ENCODE measurements at places on chromosomes 16 and 17.
A peak's percentile ranks its signal among the peaks of the same experiment; 100 is the strongest.

DNA sequence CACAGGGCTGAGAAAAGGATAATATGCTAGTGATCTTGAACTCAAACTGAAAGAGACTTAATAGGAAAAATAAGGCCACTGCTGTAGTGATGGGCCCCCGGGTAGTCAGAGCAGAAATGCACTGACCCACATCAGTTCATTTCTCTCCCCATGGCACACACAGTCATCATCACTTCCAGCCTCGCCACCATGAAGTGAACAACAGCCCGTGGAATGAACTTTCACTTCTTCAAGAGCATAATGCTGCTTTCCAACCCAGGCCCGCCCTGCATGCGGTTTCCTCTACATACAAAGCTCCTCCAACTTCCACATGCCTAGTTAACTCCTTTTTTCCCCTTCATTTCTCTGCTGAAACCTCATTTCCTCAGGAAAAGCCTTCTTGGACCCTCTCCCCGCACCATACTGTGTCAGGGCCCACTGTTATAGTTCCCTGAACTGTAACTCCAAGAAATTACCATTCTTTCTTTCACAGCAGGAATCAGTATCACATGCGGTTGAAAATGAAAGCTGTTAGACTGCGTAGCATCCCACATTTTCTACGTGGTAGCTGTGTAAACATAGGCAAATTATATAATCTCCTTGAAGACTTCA is 65.8 kb upstream of the SMIM36 start:
- no peak for DNase-seq

- no peak for DNase-seq
Observed at GRCh38 chr17:79776376-79777119, 1.4 kb upstream of the CBX2 start.

DNA sequence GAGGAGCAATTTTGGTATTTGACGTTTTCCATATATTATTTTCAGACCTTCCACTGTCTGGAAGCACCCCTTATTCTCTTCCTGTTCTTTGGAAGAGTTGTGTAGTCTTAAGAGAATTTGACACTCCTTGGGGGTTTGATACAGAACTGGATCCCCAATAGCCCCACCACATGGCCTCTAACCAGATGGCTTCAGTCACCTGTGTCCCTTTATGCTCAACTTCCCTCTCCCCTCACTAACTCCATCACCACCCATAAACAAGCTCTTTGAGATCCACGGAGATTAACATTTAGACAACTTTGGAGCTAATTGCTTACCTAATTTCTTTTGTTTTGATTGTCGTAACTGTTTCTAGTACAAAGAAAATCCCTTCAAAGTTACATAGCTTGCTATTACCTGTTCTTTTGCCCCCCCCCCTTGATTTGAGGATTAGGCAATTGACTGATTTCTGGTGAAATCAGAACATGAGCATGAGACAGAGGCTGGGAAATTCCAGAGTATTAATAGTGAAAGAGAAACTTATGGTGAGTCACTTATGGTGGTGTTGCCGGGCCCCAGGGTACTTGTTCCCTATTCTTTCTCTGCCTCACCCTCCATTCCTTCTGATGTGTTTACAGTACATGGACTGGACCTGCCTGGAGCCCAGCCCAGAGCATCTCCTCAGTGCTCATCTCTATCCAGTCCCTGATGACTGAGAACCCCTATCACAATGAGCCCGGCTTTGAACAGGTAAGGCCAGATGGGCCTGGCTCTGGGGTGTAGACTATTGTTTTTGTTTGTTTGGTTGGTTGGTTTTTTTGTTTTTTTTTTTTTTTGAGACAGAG is 7.5 kb downstream of the UBE2Z start:
- peak; percentile 47 for DNase-seq

- DNase-seq, result no peak
Observed at GRCh38 chr17:3529817-3530741, 27.5 kb downstream of the TRPV3 start.

DNA sequence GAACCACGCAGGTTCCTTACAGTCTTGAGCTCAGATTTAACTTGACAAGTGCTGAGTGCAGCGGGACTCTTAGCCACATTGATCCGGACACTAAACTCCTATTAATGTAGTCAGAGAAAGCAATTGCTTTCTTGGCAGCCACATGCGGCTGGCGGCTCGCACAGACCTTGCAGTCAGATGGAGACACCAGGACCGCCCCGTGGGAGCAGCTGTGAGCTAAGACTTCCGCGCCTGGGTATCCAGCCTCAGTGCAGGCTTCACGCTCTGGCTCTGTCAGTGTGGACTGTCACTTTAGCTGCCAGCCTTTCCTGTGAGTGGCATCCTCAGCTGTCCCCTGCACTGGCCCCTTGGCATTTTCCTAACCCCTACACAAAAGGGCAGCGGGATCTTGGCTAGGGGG is 80.9 kb upstream of the NLRP1 start:
- no peak for DNase-seq

DNA sequence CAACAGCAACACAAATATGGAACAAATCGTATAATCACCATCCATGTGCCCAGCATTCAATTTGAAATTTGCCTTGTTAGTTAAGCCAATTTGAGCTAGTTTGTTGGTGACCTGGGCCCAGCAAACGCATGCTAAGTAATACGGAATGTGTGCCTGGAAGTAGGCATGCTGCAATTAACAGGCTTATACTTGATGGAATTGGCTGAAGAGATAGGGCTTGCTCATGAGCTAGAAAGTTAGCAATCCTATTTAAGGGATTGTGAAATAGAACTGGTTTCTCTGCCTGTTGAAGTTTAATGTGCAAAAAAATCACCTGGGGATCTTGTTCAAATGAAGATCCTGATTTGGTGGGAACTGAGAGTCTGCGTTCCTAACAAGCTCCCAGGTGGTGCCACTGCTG is 8.5 kb upstream of the LPO start:
- DNase-seq, result no peak

GRCh38 chr16:56643080-56643778 is 4.8 kb downstream of the MT1A start:
- no peak for DNase-seq

- DNase-seq, result no peak
Observed at GRCh38 chr17:56793957-56794356, 39.8 kb downstream of the C17orf67 start.

DNA sequence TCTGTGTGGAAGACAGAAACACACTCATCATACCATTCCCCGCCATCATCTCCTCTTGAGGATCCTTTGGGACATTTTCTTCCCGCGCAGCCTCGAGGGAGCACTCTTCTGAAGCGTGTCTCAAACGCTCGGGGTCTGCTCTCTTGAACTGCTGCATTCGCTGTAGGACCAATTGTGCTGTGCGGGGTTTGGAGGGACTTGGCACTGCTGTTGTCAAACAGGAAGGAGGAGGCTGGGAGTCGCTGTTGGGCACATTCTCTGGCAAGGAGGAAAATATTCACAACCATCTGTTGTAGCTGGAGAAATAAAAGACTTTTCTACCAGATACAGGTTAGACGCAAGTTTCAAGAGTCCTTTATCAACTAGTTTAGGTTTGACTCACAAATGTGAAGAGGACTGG is 5.0 kb downstream of the SLX4 start:
- no peak for DNase-seq

- DNase-seq, result no peak
Observed at GRCh38 chr16:21622545-21622944, 23.2 kb downstream of the METTL9 start.

GRCh38 chr17:53721101-53721500 is 101.6 kb upstream of the KIF2B start:
- no peak for DNase-seq

GRCh38 chr16:1543085-1543896 is 9.8 kb downstream of the TMEM204 start:
- DNase-seq, result no peak

DNA sequence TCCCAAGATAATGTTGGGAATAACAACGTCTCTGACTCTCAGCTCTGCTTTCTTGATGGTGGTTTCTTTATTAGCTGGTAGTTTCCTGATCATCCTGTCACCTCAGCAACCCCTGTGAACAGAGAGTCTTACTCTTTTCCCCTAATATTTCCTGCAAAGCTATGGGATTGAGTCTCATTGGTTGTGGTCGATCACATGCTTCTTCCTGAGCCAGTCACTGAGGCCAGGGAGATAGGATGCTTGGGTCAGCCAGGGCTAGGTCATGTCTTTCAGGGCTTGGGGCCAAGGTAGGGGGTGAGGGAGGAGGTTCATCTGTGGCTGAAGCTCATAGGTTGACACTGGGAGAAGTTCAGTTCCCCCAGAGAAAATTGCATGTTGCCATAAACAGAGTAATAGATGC is 114.3 kb downstream of the ABCC1 start:
- no peak for DNase-seq

- no peak for DNase-seq
Observed at GRCh38 chr16:29825145-29826044, 5.1 kb downstream of the MVP start.

DNA sequence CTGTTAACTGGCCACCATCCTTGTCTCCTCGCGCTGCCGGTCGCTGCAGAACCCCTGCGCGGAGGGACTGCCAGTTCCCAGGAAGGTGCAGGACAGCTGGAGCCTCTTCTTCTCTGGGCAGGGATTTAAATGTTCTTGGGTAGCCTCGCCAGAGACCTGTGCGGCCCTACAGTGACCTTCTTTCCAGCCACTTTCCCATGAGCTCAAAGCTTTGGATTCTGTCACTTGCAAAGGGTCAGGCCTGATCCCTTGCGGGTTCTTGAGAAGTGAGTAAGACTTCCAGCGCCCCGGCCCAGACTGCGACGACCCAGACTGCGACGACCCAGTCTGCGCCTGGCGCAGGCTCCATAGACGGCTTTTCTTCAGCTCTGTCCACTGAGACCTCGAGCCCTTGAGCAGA is 1.4 kb upstream of the SLFN5 start:
- DNase-seq, result no peak

DNA sequence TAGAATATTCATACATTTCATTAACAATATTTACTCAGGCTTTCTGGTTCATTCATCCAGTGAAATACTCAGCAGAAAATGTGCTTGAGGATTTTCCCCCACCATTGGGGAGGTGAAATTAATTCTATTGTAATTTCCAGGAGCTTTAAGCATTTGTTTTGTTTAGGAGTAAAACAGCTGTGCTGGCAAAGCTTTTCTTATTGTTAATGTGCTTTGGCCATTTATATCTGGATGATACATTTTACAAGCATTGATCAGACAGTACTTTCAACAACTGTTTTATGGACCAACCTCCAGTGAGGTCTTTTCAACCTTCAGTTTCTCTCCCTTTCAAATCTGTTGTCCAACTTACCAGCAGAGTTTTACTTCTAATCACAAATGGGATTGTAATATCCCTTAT is 672.4 kb downstream of the CDH11 start:
- no peak for DNase-seq

DNA sequence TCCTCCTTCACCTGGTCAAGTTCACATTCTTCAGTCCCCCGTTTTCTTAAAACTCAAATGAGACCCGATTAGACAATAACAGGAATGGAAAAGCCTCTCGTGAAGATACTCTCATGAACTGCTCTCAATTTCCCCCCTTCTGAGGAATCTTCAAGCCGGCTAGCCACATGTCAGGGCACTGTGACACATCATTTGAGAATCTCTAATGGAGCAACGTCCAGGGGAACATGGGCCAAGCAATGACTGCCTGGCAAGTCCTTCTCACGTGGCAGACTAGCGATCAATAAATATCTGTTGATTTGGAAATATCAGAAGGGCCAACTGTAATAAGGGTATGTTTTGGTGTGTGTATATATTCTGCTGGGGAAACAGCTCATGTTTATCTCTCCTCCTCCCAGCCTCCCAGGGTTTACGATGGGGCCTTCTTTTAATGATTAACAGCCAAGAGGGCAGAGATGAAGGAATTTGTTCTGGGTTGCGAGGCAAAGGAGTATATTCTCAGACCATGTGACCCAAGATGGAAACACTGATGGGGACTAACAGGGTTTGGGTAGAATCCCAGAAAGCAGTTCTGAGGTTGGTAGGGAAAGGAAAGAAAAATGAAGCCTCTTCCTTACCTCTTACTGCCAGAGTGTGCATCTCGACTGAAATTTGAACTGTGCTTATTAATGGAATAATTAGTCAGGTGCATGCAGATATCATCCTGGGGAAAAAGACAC is 21.4 kb downstream of the TTLL6 start:
- peak; percentile 35 for DNase-seq

GRCh38 chr17:11324846-11325420 is 83.9 kb downstream of the SHISA6 start:
- DNase-seq, result no peak

- no peak for DNase-seq
Observed at GRCh38 chr17:81043725-81044427, 8.9 kb downstream of the BAIAP2 start.

DNA sequence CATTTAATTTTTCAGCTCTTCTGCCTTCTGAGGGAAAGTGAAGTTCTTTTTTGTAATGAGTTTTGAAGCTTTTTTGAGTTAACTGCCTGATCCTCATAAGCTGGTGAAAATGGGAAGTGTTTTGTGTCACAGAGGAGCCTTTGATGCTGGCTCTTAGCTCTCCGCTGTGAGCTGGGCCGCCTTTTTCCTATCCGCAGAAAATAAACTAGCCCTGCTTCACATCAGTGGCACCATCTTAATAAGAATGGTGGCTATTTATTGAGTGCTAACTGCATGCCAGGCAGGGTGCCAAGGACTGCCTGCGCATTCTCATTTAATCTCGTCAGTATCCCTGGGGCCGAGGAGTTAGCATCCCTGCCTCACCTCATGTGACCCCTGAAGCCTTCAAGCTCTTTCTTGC is 309.0 kb downstream of the CPPED1 start:
- no peak for DNase-seq

GRCh38 chr17:69031839-69032238 is 28.9 kb downstream of the ABCA9 start:
- no peak for DNase-seq

DNA sequence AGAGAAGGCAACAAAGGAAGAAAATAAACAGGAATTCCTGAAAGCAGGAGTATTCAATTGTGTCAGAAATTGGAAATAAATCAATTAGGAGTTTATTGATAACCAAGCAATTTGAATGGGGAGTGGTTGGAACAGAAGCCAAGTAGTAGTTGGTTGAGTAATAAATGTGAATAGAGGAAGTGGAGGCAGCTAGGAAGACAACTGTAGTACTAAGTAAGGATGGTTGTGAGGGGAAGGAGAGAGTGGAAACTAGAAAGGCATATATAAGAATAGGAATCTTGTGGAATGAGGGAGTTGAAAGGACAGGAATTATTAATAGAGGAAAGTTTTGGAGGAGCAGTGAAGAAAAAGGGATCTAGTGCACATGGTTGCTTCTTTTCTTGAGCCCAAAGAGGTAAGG is 34.4 kb downstream of the NFAT5 start:
- no peak for DNase-seq

DNA sequence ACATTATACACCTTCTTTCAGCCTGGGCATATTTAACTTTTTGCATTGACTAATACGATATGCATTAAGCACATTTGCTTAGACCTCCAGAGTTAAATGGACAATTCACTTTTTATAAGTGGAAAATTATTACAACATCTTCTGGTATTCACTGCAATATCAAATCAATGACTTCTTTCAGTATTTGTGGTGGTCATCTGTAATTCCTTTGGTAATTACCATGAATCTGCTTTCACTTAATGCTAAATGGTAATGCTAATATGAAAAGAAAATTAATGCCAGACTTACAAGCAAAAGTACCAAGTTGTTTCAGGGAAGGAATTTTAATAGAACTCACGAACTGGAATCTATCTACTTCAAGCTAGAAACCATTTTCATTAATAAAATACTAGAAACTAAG is 6.4 kb downstream of the GPATCH8 start:
- peak; percentile 56 for DNase-seq
